ENCODE measurements at places on chromosomes 11 and 22.

GRCh38 chr11:36254713-36255112 lies 34.5 kb downstream of the COMMD9 start:
- DNase-seq, result no peak

GRCh38 chr11:9657531-9657930 lies 6.3 kb upstream of the SWAP70 start:
- no peak for DNase-seq

DNA sequence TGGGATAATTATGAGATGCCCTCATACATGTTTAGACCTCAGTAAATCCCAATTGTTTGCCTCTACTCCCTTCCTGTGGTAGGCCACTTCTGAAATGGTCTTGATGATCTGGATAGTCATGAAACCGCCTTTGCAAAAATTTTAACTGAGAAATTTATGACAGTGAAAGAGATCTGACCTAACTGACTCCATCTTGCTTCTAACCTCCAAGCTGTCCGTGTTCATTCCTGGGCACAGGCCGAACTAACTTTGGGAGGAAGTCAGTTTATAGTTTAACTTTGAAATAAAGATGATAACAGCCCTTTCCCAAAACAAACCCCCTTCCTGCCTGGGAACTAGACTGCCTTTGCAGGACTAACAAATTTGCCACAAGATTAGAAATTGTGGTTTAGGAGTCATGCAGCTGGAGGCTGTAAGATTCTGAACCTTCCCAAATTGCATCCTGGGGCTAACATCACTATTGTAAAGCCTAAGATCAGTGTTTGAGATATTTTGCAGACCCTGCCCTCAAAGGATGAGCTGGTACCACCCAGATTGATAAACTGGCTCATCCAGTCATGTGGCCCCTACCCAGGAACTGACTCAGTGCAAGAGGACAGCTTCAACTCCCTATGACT lies 19.9 kb upstream of the CTR9 start:
- DNase-seq, result no peak

GRCh38 chr11:126007238-126007637 lies 55.4 kb downstream of the CDON start:
- no peak for DNase-seq

- DNase-seq, result no peak
Observed at GRCh38 chr22:50641696-50642607, 14.0 kb upstream of the ARSA start.

DNA sequence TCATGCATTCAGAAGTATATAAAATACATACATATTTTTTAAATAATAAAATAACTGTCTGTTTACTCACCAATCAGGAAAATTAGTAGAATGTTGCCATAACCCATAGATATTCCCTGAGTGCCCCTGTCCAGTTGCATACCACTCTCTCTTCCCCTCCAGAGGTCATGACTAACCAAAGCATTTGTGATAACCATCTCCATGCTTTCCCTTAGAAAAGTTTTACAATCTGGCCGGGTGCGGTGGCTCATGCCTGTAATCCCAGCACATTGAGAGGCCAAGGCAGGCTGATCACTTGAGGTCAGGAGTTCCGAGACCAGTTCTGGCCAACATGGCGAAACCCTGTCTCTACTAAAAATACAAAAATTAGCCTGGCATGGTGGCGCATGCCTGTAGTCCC lies 33.2 kb upstream of the LDHA start:
- DNase-seq, result no peak

- no peak for DNase-seq
Observed at GRCh38 chr11:47152126-47152952, 24.3 kb downstream of the ARFGAP2 start.

- no peak for DNase-seq
Observed at GRCh38 chr11:34757026-34757451, 136.1 kb downstream of the EHF start.

DNA sequence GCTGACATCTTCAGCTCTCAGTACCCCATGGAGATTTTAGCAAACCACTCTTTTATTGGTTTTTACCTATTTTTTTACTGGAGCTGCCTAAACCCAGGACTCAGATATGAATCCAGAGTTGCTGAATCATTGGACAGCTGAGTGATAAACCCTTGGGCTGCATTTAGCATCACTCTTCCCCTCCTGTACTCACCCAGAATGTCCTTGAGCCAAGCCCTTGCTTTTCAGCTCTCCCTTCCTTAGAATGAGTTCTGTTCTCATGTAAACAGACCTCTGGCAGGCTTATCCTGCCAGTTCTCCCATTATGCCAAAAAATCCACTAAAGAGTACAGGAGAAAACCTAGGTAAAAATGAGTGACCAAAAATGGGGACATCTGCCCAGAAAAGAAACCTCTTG lies 200.1 kb upstream of the POU2AF2 start:
- DNase-seq, result no peak

- no peak for DNase-seq
Observed at GRCh38 chr11:14435717-14436512, 63.7 kb downstream of the COPB1 start.

DNA sequence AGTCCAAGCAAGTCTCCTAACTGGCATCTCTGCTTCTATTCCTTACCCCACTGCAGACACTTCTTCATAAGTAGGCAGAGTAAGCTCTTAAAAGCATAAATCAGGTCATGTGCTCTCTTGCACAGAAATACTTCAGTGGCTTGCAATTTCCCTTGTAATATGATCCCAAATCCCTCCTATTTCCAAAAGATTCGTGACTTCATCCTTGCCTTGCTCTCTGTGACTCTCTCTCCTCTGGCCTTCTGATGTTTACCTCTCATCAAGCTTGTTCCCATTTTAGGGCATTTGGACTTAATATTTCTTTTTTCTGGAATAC lies 37.4 kb upstream of the NCR3LG1 start:
- no peak for DNase-seq

- no peak for DNase-seq
Observed at GRCh38 chr11:120130176-120130980, 7.5 kb downstream of the TRIM29 start.

- DNase-seq, result no peak
Observed at GRCh38 chr11:69518081-69518950, 36.9 kb downstream of the LINC01488 start.

DNA sequence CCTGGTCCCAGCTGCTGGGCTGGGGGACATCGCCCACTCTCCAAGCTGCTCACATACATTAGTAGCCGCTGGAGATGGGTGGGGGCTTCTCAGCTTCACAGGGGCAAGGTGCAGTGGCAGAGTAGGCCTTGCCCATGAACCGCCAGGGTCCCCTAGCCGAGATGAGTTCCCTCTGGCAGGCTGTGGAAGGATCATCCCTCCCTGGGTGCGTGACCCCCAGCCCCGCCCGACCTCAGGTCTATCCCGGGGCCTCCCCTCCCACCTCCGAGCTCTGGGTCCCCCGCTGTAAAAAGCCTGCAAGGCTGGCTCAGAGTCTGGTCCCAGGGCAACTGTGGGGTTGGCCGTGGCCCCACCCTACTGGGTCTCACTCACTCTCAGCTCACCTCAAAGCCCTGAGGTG lies 15.3 kb upstream of the TPCN2 start:
- no peak for DNase-seq
